ENCODE measurements at places on chromosomes 3 and 15.
A peak's percentile ranks its signal among the peaks of the same experiment; 100 is the strongest.

- peak; percentile 48 for DNase-seq
Observed at GRCh38 chr3:158845765-158846350, 44.0 kb downstream of the MFSD1 start.

DNA sequence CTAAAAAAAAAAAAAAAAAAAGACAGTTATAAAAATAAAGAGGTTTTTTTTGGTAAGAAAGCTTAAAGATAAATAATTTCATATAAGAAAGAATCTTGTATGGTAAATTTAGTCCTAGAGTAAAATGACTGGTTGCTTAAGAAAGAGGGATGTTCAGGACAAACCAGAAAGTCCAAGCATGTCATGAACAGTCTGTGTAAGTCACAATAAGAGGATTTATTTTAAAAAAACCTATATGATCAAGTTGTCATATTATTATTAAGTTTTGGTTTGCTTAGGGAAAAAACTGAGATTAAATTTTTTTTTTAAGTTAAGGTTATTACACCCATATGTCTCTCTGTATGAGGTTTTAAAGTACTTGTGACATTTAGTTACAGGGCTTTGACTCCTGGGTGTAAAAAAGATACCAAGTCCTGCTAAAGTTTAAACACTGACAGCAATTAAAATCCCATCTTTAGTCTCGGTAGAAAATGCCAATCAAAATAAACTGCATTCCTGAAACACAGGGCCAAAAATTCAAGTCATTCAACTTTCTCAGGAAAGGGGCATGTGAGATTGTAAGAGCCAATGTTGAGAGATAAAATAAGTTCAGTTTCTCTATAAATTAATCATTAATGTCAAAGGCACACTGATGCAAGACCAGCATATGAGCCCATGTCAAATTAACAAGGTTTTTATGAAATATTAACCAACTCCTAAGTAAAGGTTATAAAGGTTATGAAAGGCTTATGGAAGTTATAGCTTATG, 8.5 kb upstream of the BDH1 start:
- no peak for DNase-seq

GRCh38 chr15:78455749-78456148, 17.7 kb downstream of the IREB2 start:
- no peak for DNase-seq

DNA sequence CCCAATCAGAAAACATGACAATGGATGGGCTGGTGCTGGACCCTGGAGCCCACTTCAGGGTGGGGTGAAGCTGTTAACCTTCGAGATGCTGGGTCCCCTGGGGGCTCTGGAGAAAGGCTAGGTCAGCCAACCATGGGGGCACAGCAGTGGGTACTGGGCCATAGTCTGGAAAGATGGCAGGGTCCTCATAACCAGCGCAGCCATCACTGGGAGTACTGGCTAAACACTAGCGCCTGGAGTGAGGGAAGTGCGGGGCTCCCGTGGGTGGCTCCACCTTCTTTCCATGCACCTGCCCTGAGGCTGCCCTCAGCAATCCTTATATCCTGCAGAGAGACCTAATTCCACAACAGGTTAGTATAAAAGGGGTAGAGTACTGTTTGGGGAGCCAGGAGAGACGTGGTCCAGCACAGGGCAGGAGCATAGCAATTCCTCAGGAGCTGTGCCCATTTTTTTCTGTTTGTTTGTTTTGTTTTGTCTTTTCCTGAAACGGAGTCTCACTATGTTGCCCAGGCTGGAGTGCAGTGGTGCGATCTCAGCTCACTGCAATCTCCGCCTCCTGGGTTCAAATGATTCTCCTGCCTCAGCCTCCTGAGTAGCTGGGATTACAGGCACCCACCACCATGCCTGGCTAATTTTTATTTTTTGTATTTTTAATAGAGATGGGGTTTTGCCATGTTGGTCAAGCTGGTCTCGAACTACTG, 122.6 kb upstream of the MEF2A start:
- no peak for DNase-seq

DNA sequence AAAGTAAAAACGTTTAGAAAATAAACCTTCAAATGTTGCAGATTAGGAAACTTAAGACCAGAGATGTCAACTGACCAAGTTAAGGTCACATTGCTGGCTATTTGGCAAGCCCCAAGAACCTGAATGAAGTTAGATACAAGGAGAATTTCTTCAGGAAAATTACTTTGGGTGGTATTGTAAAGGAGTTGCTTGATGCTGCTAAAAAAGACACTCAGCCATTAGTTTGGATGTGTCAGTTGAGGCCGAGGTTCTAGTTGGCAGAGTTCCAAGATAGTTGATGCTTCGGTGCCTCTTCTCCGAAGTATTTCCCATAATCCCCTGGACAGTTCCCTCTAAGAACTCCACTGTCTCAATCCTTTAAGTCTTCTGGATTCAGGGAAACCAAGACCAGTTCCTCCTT, 24.3 kb downstream of the SIAH2 start:
- no peak for DNase-seq

- no peak for DNase-seq
Observed at GRCh38 chr3:158847452-158847821, 45.6 kb downstream of the MFSD1 start.

- no peak for DNase-seq
Observed at GRCh38 chr15:85872125-85872524, 77.4 kb upstream of the KLHL25 start.

All from activated CD4-positive, alpha-beta T cell treated with anti-CD3 and anti-CD28 coated beads for 36 hours (primary cell).